HT-29 (cell line): ENCODE measurements at places on chromosomes 6 and 20.

GRCh38 chr6:23503173-23503572 lies 622.8 kb upstream of the NRSN1 start:
- DNase-seq: no peak

- DNase-seq: no peak
Measured at GRCh38 chr6:1605893-1606779, 3.6 kb upstream of the FOXC1 start.

- DNase-seq: no peak
Measured at GRCh38 chr20:58244517-58245030, 16.1 kb upstream of the ANKRD60 start.

GRCh38 chr6:12761376-12762115 lies 45.0 kb downstream of the PHACTR1 start:
- no peak for DNase-seq

- no peak for DNase-seq
Measured at GRCh38 chr6:38924791-38925509, 123.6 kb upstream of the GLP1R start.

- no peak for DNase-seq
Measured at GRCh38 chr6:158769771-158770432, 49.3 kb downstream of the EZR start.

DNA sequence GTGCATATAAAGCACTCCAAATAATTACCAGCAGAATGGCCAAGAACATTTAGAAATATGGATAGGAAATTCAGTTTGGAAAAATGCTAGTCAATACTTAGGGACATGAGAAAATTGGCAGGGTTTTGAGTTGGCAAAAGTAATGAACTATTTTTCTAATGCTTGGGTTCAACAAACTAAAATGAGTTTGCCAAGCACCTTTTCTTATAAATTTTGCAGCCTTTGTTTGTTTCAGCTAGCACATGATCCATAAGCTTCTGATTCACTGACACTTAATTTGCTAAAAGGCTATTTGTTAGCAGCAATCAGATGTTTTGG lies 324.8 kb downstream of the QKI start:
- no peak for DNase-seq
